RKO (cell line): ENCODE measurements at places on chromosomes 5 and 9.

DNA sequence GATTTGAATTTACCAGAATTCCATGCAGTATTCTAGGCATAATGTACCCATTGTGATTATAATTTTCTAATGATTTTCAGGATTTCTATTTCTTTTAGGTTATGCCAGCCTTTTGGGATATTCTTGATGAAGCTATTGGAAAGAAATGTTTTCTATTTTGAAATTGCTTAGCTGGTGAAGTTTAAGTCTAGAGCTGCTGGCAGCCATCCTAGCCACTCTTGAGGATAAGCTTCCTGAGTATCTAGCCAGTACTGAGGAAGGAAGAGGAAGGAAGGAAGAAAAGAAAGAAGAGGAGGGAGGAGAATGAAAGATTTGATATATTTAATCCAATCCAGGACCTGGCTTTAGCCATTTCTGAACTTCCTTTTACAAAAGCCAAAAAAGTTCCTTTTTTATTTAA is 142.1 kb upstream of the DAB2 start:
- DNase-seq, result no peak

- DNase-seq, result no peak
These were observed 46.0 kb downstream of the ENTREP1 start for GRCh38 chr9:69371001-69371400.

DNA sequence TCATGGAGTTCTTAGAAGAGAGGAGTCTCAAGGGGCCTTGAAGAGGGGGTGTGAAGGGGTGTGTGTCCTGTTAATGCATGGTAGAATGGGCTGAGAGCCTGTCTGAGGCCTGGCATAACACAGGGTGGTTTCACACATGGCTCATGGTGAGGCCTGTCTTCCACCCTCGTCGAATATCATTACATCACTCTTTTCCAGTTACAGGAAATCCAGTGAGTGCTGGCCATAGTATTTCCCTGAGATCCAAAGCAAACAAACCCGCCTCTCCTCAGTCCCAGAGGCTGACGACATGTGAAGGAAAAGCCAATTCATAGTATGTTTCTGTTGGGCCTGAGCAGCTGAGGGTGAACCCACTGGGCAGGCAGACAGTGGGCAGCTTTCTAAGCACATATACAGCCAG is 159.4 kb upstream of the NR3C1 start:
- DNase-seq, result no peak

DNA sequence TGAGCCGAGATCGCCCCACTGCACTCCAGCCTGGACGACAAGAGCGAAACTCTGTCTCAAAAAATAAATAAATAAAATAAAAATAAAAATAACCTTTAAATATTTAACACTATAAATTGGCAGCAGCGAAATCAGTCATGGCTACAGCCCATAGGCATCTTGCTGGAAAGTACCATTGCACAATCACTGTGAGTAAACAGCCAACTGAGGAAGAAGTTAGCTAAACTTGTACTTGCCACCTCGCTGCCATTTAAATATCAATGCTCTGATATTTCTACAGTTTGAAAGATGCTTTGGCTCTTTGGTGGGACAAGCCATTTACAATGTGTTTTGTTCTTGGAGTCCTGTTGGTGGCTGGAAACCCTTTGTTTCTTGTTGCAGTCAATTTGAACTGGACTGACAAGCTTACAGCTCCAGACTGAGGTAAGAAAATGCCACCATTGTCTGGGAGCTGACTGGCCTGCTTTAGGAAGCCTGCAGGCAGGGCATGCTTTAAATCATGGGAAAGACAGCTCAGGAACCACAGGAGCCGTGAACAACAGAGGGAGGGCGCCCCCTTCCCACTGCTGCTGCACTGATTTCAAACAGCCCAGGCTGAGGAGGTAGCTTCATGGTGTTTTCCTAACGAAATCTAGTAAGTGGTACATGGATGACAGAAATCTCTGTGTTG is 322.8 kb upstream of the RFX3 start:
- no peak for DNase-seq

DNA sequence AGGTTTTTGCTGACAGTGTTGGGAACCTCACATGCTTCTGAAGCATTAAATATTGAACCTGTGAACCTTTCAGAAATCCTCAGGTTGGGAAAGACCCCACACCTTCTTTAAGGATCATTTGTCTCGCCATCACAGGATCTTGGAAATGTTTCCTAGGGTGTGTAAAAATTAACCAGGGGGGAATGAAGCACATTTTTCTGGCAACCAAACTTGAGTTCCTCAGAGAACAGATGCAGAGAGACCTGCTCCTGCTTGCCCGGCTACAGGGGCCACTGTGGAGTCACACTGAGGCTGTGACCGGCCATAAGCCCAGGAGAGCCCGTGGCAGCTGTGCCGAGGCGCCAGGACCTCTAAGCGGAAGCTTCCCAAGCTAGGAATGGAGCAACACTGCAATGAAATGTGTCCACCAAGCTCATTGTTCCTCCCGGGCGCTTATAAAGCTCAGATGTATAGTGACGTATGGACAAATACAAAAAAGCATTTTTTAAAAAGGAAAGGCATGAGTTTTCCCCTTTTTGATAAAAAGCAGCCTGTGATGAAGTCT is 7.7 kb downstream of the CXCL14 start:
- DNase-seq, result no peak

DNA sequence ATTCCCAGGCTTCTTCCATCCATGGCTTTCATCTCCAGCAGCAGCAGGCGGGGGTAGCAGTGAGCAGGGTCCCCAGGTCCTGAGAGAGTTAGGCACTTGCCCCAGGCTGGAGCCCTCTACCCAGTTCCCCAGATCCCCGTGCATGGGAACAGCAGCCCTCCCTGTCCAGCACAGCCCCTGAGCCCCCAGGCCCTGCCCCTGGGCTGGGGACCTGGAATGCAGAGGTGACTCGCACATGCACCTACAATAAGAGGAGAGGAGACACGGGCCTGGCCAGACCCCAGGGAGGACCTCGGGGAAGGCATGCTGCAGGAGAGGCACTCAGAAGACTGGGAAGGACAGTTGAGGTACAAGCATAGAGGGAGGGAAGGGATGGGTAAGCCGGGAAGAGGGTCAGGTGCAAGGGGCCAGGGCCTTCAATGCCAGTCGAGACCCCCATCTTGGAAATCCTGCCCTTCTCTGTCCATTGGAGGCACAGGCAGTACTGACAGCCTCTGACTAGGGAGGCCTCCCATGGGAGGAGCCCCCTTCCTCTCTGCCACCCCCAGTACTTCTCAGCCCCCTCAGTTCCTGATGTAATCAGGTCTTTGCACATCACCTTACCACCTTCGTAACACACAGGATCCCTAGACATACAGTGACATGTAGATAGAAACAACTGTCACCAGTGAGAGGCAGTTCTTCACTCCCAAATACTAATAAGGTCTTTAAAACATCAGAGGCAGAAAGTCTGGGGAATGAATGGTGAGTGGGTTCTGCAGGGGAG is 135.3 kb upstream of the LMX1B start:
- DNase-seq, result no peak
